Omental fat pad (tissue), 4 donors: ENCODE measurements at places on chromosomes 1 and 21. TPM values are rescaled to one million over a fixed set of nuclear protein-coding genes. Genes with fewer than 3 reads are reported as not detected.
A peak's percentile ranks its signal among the peaks of the same experiment; 100 is the strongest.

The CNKSR1 gene
- 0.75 TPM for total RNA-seq

GRCh38 chr1:51100264-51100880 is 1.7 kb upstream of the C1orf185 start:
- no peak for DNase-seq

- no peak for DNase-seq
Measured at GRCh38 chr1:26602378-26602959, 72.9 kb downstream of the RPS6KA1 start.

GRCh38 chr1:171500803-171501202 is 15.5 kb downstream of the PRRC2C start:
- DNase-seq = no peak

- DNase-seq = no peak
Measured at GRCh38 chr21:36665806-36666205, 33.1 kb upstream of the SIM2 start.

The NUP210L gene
- not detected for total RNA-seq

DNA sequence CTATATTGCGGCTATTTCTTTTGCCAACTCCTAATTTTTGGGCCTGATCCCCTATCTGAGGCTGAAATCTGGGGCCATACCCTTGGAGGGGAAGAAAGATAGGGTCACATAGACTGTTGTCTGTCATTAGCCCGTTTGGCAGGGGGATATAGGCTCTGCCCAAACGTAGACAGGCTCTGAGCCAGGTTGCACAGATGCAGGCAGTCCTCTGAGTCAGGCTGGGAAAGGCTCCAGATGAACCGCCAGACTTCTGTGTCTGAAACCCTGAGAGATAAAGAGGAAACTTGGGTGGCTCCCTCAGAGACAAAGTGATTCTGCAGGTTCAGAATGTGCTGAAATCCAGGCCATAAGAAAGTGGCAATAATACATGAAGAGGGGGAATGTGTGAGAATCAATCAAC is 4.0 kb upstream of the CAP1 start:
- DNase-seq = peak; percentile 29

DNA sequence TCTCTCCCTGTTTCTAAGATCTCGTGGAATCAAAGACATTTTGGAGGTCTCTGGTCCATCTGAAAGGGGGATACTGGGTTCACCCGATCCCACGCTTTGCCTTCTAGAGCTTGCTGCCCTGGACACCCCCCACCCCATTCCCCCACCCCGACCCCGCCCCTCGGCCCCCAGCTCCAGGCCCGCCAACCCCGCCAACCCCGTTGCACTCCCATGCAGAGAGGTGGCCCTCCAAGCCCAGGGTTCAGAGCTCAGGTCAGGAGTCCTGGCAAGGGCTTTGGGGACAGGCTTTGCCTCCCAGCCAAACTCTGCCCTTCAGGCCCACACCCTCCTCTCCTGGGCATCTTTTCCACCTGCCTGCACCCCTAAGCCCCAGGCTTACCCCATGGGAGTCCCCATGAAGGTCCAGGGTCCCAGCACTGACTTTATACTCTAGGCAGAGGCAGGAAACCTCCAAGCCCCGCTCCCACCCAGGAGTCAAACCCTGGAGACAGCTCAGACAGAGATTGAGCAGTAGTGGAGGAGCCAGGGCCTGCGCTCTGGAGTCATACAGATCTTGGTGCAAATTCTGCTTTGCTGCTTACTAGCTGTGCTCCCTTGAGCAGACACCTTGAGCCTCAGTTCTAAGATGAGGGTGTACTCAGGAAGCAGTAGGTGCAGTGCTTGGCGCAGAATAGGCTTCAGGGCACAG is 155.9 kb downstream of the FOXD2 start:
- DNase-seq = no peak

- DNase-seq = no peak
Measured at GRCh38 chr21:45152265-45152746, 77.9 kb downstream of the ADARB1 start.

GRCh38 chr1:79255421-79255820 is 248.9 kb upstream of the ADGRL4 start:
- DNase-seq = no peak

DNA sequence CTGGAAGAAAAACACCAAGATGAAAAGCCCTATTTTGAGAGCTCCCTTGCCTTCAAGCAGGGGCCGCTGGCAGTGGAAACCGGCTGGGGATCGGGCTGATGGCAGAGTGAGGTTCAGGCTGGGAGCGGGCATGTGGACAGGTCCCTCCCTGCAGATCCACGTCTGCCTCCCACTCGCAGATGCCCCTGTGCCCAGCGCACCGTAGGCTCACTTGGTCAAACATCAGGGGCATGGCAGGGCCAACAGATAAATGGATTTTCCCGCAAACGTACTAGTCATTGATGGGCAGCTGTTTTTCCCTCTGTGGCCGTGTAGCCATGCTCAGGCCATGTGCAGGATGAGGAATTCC is 6.6 kb upstream of the C1orf174 start:
- DNase-seq = no peak
